ENCODE measurements at places on chromosomes 1 and 21.

DNA sequence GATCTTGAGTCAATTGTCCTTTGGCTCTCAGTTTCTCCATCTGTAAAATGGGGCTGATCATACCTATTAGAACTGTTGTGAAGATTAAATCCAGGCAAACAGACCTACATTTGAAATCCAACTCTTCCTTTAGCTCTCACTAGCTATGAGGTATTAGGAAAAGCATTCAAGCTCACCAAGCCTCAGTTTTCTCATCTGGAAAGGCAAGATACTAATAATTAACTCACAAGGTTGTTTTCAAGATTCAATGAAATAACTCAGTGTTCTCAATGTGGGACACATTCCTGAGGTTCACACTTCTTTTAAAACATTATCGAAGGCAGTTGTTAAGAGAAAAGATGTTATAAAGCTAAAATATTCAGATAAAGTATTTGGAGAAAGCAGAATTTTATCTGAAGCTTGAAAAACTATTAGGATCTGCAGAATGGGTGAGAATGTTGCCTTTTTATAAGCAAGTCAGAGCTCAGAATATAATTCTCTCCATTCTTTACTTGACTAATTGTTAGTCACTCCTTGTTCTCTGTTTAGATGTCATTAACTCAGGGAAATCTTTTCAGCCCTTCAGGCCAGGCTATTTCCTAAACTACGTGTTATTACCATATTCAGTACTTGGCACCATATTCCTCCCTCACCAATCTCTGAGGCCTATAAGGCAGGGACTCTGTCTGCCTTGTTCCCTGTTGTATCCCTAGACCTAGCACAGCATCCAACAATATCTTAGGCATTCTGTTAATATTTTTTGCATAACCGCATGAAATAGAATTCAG lies 72.0 kb upstream of the VAV3 start:
- DNase-seq, result no peak

- DNase-seq, result peak; percentile 57
Observed at GRCh38 chr1:218664385-218665170, 319.4 kb downstream of the TGFB2 start.

DNA sequence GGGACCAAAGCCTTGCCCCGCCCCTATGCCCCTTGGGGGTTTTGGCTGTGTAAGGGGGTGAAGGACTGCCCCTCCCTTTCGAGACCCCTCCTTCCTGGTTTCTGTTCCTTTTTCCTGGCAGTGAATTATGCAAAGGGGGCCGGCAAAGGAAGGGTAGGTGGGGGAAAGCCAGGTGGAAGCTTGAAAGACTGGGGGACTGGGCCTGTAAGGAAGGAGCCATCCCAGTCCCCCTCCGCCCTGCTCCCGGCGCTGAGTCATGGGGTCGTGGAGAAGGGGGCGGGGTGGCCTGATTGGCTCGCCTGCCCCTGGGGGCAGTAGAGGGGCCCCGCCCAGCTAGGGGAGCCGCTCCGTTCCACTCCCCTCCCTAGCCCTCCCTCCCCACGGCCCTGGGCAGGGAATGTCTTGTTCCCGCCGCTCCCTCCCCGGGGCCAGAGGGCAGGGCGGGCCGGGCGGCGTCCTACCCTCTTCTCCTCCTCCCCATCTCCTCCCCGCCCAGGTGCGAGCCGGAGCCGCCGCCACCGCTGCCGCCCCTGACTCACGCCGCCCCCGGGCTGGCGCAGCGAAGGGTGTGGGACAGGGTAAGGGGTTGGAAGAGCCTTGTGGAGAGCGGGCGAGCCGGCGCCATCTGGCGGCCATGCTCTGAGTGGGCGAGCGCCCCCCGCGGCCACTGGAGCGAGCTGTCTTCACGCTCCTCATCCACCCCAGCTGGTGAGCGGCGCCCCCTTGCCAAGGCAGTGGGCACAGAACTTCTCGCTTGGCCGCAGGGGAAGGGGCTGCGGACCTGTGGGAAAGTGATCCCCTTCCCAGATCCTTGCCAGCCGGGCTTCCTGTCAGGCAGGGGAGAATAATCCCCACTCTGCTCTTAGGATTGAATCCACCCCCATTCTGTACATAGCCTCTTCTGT lies 14.7 kb downstream of the ZBTB7B start:
- DNase-seq, result peak; percentile 86

GRCh38 chr1:246338546-246338945 lies 168.5 kb downstream of the SMYD3 start:
- DNase-seq, result no peak

DNA sequence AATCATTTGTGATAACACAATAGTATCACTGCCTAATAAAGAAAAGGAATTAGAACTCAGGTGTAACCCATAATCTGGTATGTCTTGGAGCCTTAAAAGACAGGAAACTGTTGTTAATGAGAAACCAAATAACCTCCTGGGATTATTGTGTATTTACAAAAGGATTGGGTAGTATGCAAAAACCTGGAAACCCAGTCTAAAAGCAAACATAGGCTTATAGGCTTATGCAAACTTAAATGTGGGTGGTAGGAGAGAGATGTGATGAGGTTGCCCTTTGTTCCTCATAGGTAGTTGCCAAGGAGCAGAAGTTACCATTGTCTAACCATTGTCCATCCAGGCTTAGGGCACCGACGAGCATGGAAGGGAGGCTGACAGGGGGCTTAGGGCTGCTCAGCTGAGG lies 165.8 kb downstream of the AK5 start:
- DNase-seq, result no peak

GRCh38 chr1:221035662-221036153 lies 156.5 kb downstream of the HLX start:
- DNase-seq, result peak; percentile 81

GRCh38 chr1:177571485-177572076 lies 398.3 kb downstream of the SEC16B start:
- no peak for DNase-seq

DNA sequence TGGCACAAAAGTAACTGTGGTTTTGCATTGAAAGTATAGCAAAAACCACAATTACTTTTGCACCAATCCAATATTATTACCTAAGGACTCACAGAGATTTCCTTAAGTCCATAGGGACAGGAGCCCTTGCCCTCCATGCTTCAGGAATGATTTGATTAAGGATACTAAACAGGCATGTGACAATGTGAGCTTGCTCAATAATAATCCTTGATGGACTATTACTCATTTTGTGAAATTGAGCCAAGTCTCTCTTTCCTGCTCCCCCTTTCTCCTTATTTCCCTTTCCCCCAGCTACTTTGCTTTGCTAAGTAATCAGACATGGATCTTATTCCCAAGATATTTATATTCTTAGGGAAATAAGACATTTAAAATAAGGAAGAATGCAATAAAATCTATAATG lies 21.6 kb upstream of the RGL1 start:
- DNase-seq, result no peak

DNA sequence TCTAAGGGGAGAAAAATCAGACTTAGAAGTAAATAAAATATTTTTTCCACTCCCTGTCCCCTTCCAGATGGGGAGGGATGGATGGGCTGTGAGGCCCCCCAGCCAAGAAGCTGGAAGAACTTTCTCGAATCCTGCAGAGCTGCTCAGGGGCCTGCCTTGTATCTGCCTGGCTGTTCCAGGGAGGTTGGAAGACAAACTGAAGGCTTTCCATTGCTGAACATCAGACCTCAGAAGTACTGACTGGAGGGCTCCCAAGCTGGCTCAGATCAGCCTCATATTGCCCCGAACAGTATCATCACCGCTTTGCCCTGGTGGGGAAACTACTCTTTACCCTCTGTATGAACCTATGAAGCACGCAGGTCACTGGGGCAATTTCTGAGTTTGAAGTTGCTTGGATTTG lies 12.4 kb upstream of the F3 start:
- no peak for DNase-seq

DNA sequence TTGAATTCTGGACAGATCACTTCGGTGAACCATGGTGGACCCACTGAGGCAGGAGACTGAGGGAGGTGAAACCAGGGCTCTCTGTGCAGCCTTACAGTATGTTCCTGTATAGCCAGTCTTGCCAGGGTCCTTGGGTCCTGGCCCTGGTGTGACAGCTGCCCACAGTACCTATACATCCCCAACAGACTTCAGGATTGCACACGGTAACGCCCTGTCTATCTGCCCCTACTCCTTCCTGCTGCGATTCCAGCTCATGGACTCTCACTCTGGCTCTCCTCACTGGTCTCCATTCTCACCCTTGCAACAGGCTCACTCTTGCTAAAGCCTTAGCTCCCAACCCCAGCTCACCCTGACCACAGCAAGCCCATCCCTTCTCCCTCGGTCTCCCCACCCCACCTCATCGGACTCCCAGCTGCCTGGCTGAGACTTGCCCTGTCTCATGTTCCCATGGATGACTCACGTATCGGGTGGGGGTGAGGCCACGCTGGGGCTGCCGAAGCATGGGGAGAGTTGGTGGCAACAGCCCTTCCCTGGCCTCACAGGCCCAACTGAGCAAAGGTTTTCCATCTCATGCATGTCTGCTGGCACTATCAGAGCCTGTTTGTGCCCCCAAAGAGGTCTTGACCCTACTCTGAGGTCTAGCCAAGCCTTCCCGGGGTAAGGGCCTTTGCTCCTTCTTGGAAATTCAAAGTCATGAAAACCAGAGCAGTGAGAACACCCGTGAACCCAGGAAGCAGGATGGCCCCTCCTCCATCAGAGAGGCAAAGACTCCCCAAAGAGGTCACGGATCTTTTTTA lies 7.1 kb downstream of the PHLDA3 start:
- DNase-seq, result peak; percentile 98

Measured in fibroblast of skin of back (primary cell).